Mesendoderm (in vitro differentiated cells): ENCODE measurements at places on chromosomes 16 and 17.

- H3K27ac ChIP-seq, result no peak overlapping the region
- no peaks in the 10 kb centered on the region for H3K36me3 ChIP-seq
- no peak for DNase-seq
- H3K4me3 ChIP-seq, result no peak overlapping the region
- H3K27me3 ChIP-seq, result no peaks in the 10 kb centered on the region
Measured at GRCh38 chr16:74030000-74030706, 266.5 kb upstream of the PSMD7 start.

- H3K4me3 ChIP-seq, result no peak overlapping the region
- no peak for DNase-seq
- H3K27ac ChIP-seq, result no peak overlapping the region
- no peaks in the 10 kb centered on the region for H3K36me3 ChIP-seq
- no peaks in the 10 kb centered on the region for H3K27me3 ChIP-seq
- no peaks in the 10 kb centered on the region for H3K4me1 ChIP-seq
Measured at GRCh38 chr16:7316281-7316888, 16.3 kb upstream of the RBFOX1 start.

DNA sequence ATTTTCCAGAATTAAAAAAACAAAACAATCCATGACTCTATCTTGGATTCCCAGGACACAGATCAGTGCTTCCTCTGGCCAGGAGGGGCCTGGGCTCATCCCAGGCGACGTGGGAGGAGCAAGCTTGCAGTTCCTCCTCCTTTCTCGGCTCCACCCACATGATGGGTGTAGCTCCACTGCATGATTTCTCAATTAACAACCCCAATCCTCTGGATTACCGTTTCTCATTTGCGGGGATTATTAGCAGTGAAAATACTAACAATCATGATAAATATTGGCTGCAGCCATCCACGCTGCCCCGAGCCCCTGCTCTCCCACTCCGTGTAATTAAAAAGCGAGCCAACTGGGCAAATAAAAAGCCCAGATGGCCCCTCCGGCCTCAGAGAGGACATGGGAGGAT, 46.4 kb upstream of the SDK2 start:
- no peaks in the 10 kb centered on the region for H3K4me1 ChIP-seq
- no peak overlapping the region for H3K4me3 ChIP-seq
- H3K36me3 ChIP-seq, result no peaks in the 10 kb centered on the region

DNA sequence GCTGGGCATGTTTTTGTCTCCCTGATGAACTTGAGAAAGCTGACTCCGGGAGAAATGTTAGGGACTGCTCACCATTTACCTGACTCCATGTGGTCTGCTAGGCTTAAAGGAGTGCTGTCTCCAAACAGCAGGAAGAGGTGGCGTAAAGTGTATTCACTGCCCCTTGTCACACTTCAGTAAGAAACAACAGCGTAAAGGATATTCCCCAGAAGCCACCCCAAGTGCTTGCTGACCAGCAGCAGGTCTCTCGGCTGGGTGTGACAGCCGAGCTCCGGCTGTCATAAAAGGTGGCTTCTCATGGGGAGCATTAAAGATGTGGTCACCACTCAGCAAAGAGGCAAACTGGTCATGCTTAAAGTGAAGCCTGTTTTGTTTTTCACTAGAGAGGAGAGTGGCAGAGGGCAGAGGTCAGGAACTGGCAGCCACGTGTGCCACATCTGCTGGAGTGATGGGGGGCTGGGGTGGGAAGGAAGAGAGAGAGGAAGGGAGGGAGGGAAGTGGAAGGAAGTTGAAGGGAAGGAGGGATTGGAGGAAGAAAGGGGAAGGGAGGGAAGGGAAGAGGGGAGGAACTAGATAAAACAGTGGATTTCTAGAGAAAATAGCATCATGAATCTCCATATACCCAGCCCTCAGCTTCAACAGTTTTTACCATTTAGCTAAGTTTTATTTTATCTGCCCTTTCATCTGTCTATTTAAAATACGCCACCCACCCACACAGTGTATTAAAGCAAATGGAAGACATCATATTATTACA, 119.3 kb downstream of the CLEC16A start:
- no peak for DNase-seq
- no peak overlapping the region for H3K4me3 ChIP-seq
- no peaks in the 10 kb centered on the region for H3K27me3 ChIP-seq
- no peak overlapping the region for H3K27ac ChIP-seq
- H3K36me3 ChIP-seq, result no peaks in the 10 kb centered on the region
- peaks cover 5% of the 10 kb centered on the region for H3K4me1 ChIP-seq
